ENCODE measurements at places on chromosomes 13 and 19.

GRCh38 chr19:38425810-38426466, at the start of gene RASGRP4:
TSS of gene RASGRP4 (minus strand) at chr19:38426219. CDS start at chr19:38426091, 128 bp downstream.
- DNase-seq = no peak

DNA sequence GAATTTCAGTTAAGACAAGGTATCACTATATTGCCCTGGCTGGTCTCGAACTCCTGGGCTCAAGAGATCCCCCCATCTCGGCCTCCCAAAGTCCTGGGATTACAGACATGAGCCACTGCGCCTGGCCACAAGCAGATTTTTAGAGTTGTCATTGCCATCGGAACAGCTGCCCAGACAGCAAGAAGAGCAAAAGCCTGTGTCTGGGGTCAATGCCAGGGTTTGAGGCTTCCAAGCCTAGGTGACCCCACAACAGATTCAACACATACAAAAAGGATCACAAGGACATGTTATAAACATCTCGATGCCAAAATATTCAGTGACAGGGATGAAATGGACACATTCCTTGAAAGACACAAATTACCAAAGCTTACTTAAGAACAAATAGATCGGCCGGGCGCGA, 40.1 kb upstream of the KLF2 start:
- DNase-seq = no peak

DNA sequence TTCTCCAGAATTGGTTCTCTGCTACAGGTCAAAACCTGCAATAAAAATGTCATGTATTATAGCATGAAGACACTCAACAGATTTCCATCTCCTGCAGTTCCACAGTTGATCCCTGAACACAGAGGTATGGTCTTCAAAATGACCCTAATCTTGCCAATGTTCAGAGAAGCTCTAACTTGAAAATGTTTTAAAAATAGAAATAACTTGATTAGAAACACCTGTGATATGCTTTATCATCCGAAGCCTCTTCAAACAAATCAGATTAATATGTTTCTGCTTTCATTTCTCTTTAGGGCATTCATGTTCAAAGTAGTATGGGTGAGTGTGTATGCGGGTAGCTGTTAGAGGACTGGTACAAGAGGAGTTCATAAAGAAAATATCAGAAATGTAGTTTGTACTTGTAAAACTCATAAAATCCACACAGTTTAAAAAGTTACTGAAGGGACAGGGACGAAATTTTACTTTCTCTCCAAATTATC, 60.4 kb downstream of the KCNRG start:
- DNase-seq = no peak

- DNase-seq = no peak
Measured at GRCh38 chr13:113742000-113742441, 17.0 kb upstream of the TMEM255B start.

DNA sequence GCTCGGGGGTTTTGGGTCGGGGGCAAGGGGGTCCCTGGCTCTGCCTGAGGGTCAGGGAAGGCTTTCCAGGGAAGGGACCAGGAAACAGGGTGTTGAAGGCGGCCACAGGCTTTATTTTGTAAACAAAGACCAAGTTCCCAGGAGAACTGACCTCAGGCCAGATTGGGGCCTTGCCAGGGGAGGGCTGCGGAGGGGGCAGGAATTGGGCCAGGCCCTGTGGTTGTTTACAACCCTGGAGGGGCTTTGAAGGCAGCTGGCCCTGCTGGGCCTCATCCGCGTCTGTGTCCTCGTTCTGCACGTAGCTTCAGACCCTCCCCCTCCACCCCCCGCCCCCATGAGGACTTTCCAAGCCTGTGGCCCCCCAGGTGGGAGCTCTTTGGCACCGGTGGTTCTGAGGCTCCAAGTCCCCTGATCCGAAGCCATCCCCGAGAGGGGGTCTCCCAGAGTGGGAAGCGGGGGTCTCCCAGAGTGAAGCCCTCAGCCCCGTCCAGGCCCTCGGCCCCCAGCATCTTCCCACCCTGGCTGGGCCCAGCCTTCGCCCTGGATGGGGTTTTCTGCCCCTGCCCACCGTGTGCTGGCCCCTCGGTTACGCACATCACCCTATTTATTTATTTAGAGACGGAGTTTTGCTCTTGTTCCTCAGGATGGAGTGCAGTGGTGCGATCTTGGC, 13.5 kb upstream of the BSG start:
- DNase-seq = no peak

- DNase-seq = no peak
Measured at GRCh38 chr19:41883463-41883820, 458 bp downstream of the ARHGEF1 start.

DNA sequence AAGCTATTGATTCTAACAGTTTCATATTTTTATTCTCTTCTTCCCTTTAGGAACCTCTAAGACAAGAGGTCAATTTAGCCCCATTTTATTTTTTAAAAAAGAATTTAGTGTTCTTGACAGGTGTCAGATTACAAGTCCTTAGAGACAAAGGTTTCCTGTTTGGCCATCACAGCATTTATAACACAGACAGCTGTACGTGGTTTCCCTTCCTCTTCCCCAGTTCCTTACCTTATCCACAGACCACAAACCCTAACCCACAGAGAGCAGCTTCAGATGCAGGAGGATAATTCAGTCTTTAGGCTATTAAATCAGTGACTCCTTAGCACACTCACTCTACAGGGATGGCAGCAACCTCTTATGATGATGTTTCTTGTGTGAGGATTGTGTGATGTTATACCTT, 1210.1 kb downstream of the DIAPH3 start:
- no peak for DNase-seq

DNA sequence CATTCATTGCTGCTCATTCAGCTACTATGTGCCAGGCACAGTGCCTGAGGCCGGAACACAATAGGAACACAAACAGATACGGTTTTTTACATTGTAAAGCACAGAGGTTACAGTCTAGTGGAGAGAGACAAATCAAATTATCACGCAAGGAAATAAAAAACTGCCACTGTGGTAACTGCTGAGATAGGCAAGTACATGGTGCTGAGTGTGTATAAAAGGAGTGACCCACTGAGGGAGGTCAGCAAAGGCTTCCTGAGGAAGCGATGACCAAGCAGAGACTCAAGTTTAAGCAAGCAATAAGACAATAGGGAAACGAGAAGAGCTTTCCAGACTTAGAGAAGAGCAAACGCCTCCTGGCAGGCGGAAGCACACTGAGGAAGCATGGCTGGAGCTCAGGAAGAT, 56.4 kb downstream of the NUFIP1 start:
- no peak for DNase-seq

DNA sequence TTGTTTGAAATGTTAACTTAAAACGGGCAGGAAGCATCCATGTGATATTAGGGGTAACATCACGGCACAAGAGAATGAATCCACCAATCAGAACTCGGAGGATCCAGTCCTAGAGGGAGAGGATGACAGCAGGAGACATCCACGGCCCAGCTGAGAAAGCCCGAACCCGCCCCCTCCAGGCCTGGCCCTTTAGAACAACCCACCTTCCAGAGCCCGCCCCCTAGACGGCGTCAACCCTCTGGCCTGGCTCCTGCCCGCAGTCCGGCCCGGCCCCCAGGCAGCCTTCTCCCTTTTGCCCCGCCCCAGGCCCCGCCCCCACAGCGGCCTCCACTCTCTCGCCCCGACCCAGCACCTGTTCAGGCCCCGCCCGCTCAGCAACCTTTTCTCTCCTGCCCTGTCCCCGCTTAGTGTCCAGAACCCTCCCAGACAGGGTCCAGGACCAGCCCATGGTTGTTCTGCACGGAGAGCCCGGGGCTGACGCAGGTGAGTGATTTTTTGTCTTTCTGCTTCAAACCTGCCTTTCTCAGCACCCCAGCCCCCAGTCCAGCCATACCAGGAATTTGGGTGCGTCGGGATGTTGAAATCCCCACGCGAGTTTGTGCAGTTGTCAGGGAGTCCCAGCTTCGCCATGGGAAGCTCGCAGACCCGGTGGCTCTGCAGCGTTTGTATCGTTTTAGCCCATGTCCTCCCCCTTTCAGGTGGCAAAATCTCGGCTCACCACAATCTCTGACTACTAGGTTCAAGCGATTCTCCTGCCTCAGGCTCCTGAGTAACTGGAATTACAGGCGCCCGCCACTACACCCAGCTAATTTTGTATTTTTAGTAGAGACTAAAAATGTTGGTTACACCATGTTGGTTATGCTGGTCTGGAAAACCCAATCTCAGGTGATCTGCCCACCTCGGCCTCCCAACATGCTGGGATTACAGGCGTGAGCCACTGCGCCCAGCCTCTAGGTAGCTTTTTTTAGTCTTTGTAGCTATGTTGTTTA, 16.1 kb downstream of the ZNF816 start:
- no peak for DNase-seq

GRCh38 chr19:45160870-45161737, at the start of gene NKPD1:
TSS of gene NKPD1 (minus strand) at chr19:45160982. CDS start at chr19:45160150, 832 bp downstream.
- no peak for DNase-seq

DNA sequence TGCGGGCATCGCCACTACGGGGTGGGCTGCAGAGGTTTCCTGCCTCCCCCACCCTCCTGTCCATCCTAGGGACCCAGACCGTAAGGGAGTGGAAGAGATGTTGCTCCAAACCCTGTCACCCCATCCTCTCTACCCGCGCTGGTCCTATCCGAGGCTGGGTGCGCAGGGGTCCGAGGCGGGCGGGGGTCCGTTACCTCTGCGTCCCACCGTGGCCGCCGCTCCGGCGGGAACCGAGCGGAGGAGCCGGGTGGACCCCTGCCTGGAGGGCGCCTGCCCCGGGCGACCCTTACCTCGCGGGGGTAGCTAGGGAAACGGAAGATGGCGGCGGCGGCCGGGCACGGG, at the start of gene DGKH:
TSS of gene DGKH (plus strand) at position 307 of the 342 bp plus-strand sequence. CDS start 126 bp downstream, outside the sequence.
- DNase-seq = no peak

DNA sequence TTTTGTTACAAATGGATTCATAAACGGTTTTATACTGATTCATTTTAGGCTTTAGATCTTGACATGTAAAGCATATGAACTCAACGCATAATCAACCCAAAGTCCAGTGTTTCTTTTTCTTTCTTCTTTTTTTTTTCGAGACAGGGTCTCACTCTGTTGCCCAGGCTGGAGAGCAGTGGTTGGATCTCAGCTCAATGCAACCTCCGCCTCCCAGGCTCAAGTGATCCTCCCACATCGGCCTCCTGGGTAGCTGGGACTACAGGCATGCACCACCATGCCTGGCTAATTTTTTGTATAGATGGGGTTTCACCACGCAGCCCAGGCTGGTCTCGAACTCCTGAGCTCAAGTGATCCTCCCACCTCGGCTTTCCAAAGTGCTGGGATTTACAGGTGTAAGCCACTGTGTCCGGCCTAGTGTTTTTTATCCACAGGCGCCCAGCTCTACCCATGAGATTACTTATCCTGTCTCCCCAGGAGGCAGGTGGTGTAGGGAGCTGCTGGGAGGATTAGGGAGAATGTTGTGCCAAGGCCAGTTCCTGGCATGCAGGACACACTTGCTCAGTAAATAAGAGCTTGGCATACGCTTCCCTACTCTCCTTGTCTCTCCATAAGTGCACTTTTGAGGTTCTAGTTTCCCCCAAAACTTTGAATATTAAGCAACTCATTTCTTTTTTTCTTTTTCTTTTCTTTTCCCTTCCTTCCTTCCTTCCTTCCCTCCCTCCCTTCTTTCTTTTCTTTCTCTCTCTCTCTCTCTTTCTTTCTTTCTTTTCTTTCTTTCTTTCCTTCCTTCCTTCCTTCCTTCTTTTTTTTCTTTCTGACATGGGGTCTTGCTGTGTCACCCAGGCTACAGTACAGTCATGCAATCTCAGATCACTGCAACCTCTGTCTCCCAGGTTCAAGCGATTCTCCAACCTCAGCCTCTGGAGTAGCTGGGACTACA, 4.8 kb upstream of the CEBPA start:
- DNase-seq = no peak

DNA sequence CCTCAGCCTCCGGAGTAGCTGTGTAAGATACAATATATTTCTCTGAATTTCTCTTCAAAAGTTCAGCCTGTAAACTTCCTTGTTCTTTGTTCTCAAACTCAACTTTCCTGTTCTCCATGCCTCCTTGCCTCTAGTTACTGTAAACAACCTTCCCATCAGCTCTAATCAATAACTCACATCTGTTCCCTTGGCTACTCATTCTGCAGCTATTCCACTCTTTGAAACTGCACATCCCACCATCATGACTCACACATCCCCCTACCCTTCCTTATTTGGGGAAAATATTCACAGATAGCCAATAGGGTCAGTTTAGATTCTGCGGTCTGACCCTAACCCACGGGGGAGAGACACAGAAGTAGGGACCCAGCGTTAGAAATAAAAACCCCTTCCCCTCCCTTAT, 2.0 kb downstream of the ZNF562 start:
- no peak for DNase-seq

DNA sequence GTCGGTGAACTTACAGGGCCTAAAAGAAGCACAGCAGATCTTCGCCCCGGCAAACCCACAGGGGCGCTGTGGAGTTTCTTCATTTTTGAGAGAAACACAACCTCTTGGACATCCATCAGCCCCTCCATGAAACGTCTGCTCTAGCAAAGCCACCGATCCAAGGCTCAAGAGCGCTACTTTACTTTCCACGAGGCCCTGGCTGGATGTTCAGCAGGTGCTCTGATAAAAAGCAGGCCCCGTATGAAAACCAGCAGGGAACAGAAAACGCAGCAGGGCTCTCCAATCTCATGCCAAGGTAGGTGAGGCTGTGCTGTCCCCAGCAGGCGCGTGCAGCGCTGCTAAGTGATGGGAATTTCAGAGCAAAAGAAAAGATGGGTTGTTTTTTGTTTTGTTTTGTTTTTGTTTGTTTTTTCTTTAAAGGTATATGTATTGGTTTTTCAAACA, 86.7 kb downstream of the IRS2 start:
- no peak for DNase-seq

DNA sequence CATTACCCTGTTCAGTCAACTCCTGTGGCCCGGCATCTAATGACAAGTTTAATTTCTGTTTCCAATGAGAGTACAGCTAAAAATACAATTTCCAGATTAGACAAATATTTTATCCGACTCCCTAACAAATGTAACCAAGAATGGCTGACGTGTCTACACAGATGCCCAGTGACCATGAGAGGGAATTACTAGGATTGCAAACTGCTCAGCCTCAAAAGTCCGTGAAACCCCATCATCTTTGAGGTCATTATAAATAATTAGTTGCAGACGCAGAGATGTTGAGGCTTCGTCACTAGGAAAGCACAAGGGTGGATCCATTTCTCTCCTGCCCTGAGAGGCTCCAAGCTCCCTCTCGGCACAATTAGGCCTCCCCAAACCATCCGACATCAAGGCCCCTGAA, 104.1 kb upstream of the ZNF507 start:
- DNase-seq = no peak

DNA sequence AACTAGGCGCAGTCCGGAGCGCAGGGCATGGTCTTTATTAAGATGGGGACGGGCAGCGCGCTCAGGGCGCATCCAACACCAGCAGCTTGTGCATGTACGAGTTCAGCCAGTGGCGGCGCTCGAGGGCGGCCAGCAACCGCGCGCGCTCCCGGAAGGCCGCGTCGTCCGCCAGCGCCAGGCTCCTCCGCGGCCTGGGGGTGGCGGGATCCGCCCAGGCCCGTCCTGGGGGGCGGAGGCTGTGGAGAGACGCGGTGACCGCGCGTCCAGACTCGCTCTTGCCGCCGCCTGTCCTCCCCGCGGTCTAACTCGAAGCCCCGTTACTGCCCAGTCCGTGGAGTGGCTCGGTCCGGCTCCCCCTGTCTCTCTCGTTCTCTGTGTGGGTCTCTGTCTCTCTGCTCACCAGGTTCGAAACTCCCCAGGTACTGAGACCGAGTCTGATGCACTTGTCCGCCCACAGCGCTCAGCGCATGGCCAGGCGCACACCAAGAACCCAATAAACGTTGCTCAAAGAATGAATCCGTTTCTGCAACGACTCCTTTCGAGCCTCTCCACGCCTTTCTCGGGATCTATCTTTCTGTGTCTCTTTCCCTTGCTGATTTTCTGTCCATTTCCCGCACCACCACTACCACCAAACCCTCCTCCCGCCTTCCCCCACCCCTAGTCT, 702 bp downstream of the PTH2 start:
- no peak for DNase-seq

All from activated T-cell treated with anti-CD3 and anti-CD28 coated beads for 4 hours (primary cell).